ENCODE measurements at places on chromosomes 7 and 10.

- DNase-seq, result no peak
Observed at GRCh38 chr7:74267756-74268565, 13.8 kb upstream of the RFC2 start.

- DNase-seq, result no peak
Observed at GRCh38 chr7:134844200-134844599, 64.8 kb downstream of the CALD1 start.

GRCh38 chr10:24215196-24215595 lies 6.3 kb downstream of the KIAA1217 start:
- no peak for DNase-seq

- DNase-seq, result no peak
Observed at GRCh38 chr7:2108071-2108455, 124.7 kb downstream of the MAD1L1 start.

DNA sequence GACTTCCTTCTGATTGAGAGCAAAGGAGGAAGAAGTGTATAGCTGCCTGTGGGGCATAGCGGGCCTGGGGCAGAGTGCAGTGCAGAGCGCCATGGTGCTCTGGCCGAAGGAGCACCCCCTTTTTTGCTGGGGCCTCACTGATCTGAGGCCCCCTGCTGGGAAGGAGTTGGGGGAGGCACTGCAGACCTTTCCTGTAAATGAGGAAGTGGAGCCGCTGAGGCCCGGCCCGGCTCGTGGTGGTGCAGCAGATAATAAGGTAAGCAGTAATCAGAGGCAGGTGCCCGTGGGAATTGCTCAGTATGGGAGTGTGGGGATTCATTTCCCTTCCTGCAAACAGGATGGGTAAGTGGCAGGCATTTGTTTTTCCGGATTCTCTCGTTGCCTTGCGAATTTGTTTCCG lies 373.7 kb upstream of the MKI67 start:
- DNase-seq, result no peak

GRCh38 chr7:12646139-12646538 lies 41.3 kb upstream of the ARL4A start:
- no peak for DNase-seq

GRCh38 chr7:50640256-50640655 lies 75.1 kb upstream of the DDC start:
- DNase-seq, result no peak

- no peak for DNase-seq
Observed at GRCh38 chr7:115940460-115941060, 90.0 kb downstream of the TFEC start.

DNA sequence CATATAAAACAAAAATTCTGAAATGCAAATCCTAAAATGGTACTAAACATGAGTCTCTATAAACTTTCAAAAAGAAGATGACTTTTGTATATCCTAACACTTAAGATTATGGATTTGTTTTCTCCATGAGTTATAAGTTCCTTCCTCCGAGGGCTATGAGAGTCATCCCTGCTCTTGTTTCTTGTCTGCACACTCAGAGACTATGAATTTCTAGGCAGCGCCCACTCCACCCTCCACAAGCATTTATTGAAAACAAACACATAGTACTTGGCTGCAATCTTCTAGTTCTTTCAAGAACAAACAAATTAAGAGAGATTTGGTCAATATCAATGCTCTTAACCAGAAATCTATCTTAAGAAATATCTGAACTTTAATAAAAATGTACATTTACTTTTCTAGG lies 211.7 kb downstream of the DKK1 start:
- no peak for DNase-seq

- DNase-seq, result no peak
Observed at GRCh38 chr10:119177708-119178371, 772 bp downstream of the PRDX3 start.

DNA sequence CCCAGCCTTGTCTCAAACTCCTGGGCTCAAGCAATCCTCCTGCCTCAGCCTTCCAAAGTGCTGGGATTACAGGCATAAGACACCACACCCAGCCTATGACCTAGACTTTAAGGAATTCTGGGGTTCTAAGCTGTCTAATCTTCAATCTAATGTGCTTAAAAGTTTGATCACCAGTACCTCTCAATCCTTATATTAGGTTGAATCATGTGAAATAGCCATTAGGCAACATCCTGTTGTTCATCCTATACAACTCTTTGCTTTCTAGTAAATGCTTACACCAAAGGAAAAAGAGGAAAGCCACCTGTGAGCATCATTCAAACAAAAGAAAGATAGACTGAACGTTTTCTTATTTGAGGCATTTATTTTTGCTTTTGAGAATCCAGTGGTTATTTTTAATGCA lies 56.0 kb downstream of the ATOH7 start:
- DNase-seq, result no peak

GRCh38 chr7:138091032-138091431 lies 14.8 kb downstream of the AKR1D1 start:
- no peak for DNase-seq

GRCh38 chr7:135147341-135147898 lies 452 bp upstream of the TMEM140 start:
- no peak for DNase-seq

- DNase-seq, result no peak
Observed at GRCh38 chr10:86747796-86748581, 8.4 kb upstream of the BMPR1A start.

DNA sequence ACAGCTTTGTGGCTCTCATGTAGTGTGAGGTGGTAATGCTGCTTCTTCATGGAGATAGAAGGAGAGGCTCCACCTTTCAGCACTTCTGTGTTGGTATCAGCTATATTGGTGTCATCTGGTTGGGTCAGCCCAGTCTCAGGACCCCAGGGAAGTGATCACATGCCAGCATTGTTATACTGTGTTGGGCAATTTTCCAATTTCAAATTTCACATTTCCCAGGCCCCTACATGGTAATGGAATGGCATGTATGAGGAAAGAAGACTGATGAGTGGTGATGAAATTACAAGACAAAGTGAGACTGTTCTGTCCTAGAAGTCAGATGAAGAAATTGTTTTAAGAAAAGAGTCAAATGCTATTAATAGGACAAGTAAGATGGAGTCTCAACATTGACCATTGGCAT lies 3.7 kb upstream of the AKR1C3 start:
- no peak for DNase-seq

DNA sequence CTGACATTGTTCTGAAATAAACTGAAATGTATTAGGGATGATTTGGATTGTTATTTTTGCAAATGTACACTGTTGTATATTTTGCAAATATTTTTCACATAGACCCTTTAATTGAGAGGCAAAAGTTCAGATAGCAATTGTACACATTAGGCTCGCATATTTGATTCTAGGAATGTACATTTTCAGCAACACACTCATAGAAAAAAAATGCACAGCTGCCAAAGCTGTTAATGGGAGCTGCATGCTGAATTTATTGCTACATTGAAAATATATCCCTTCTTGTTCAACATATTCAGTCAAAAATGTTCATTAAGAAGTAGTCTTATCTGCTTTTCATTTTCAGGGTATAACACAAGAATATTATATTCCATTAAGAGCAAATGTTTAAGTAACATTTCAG lies 512.9 kb downstream of the ATRNL1 start:
- no peak for DNase-seq

GRCh38 chr7:41994036-41994745 lies 242.8 kb downstream of the GLI3 start:
- no peak for DNase-seq

GRCh38 chr7:132759482-132760243 lies 183.4 kb upstream of the PLXNA4 start:
- DNase-seq, result no peak

DNA sequence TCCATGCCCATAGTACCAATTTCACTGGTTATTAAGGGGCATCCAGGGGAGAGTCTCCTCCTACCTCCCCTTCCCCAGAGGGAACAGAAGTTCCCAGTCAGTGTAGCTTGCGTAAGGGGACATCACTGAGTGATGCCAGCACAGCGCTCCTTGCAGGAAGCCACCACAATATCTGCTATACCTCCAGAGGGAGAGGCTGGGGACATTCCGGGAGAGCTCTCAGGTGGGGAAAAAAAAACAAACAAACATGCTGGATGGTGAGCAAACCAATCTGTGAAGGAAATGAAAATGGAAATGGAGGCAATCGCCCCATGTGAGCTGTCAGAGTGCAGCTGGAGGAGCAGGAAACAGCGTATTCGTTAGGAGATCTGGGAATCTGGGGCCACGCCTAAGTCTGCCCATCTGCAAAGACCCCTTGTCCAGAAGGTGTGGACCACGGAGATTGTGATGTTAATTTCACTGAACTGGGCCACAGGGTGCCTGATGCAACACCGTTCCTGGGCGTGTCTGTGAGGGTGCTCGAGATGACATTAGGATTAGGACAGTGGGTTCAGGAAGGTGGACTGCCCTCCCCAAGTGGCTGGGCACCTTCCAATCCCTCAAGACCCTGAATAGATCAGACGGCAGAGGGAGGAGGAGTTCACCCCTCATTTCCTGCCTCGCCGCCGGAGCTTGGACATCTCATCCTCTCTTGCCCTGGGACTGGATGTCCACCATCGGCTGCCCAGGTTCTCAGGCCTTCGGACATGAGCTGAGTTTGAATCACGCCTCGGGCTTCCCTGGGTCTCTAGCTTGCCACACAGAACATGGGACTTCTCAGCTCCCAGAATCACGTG lies 30.5 kb downstream of the GNA12 start:
- no peak for DNase-seq
